Tibial artery (tissue), 4 donors: ENCODE measurements at places on chromosomes 11 and 22.

DNA sequence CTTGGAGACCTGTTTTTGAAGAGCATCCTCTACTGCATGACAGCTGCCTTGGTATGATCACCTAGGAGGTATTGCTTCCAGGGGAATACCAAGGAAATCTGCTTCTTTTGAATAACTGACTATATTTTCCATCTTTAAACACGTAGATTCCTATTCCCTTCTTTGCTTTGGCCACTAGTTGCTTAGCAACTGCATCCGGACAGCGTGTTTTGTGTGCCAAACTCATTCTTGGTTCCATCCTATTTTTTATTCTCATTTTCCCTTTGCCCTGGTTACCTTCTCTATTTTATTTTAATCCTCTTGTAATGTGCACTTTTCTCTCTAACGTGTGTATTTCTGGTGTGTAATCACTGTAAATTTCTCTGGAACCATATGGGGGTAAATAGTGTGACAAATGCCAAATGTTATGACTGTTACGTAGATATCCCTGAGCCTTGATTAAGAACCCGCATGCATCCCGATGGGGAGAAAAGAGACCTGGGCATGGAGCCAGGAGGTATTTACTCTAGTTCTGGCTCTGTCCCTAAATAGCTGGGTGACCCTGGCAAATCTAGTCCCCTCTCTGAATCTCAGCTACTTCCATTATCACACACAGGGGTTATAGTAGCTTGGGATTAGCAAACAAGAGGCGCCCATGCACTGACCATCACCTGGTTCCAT, 241.7 kb downstream of the MIAT start:
- DNase-seq: no peak

- DNase-seq: peak; percentile 80
Observed at GRCh38 chr11:64553554-64554201, 37.3 kb upstream of the SLC22A12 start.

DNA sequence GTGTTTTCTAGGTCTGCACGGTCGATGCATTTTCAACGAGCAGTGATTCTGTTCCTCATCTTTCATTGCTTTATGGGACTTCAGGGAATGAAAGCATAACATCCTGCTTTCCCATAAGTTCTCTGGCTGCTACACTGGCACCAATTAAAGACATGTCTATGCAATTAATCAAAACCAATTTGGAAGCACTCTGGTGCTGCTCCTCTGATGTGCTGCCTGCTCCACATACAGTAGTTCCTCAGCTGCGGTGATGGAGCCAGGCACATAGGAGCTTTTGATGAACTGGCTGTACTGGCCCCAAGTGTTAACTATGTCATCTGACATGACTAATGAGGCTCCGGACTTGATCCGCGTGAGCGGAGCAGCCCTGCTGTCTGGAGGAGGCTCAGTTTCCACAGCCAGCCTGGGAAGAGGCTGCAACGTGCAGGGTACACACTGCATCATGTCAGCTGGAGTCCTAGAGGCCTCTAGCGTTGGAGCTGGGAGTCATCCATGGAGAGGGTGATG, 29.8 kb downstream of the GVQW3 start:
- no peak for DNase-seq

DNA sequence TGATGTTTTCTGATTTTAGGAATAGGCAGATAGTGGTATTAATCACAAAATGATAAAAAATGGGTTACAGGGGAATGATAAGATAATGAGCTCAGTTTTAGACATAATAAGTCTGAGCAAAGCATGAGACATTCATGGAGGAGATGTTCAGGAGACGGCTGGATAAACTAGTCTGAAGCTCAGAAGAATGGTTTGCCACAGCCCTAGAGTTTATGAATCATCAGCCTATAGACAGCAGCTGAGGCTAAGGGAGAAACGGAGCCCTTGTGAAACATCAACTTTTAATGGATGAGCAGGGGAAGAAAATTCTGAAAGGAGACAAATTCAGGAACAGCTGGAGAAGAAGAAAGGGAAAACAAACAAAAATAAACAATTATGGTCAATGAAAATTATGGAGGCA, 87.2 kb downstream of the RELT start:
- DNase-seq: no peak
